ENCODE measurements at places on chromosomes 11 and 22.

- no peak for DNase-seq
These were observed 47.7 kb downstream of the TST start for GRCh38 chr22:36971341-36972125.

- DNase-seq = no peak
These were observed 5.1 kb downstream of the MYEOV start for GRCh38 chr11:69299023-69299461.

DNA sequence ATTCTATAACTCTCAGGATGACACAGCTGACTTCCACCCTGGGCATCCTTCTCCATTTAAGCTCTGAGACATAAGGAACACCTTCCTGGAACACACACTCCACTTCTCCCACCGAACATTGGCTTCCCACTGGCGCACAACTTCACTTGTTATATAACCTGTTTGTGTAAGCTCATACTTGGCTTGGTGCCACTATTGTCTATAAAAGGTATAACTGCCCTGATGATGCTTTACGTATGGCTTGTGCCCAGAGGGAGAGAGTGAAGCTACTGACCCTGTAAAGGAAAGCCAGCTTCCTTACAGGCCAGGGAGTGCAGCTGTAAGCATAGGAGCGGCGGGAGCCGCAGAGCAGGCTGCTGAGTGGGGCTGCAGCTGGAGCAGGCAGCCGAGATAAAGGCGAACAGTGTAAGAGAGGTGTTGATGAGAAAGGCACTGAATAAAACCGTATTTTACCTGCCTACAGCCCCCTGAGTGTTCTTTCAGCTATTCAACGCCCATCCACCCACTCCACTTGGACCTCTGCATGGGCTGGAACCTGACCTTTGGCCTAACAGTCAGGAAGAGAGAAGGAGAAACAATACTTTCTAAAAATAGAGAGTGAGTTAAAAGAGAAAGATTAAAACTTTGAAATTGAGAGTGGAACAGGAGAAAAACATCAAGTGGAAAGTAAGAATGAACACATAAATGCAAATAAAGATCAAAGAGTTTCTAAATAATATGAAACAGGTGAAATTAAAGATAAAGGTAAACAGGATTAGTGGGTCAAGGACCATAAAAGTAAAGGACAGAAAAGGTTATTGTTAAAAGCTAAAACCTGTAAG is 252.1 kb upstream of the ARHGAP42 start:
- DNase-seq = no peak

- DNase-seq = no peak
These were observed 16.4 kb downstream of the STX3 start for GRCh38 chr11:59771605-59772004.

All from brain microvascular endothelial cell (primary cell).